ENCODE measurements at places on chromosomes 12 and 14.

DNA sequence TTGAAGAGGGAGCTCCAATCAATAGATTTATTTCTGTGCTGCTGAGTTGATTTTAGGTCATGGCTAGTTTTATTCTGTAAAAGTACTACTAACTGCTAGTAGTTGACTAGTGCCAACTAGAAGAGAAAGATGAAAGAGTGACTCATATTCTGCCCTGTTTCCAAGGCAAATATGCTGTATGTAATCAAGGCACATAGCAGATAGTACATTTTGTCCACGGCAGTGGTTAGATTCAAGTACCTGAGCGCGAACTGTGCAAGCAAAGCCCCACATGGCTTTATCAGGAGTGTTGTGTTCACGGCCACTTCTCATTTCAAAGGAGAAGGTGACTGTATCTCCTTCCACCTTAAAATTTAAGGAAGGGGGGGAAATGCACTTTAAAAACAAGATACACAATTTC is 126.8 kb downstream of the TRAFD1 start:
- peak; percentile 14 for DNase-seq

- no peak for DNase-seq
Measured at GRCh38 chr12:113297621-113298471, 37.1 kb downstream of the SLC8B1 start.

GRCh38 chr12:22625762-22626294 is 857 bp downstream of the ETNK1 start:
- DNase-seq = peak; percentile 20

DNA sequence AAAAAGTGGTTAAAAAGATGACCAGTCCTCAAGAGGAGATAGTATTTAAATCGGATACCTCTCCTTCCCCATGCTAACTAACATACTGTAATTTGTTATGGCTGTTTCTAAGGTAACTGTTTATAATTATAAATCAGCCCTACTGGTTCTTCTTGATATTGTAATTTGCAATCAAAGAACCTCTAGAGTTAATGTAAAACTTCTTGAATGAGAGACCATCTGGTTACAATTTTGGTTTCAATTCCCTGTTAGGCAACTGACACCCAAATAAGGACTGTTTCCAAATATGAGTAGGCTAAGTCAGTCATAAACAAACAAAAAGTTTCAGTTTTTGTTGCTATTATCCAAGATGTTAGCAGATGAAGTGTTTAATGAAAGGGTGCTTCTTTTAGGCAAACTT is 120.2 kb upstream of the DNM1L start:
- DNase-seq = no peak

GRCh38 chr12:82758749-82759330 is 72.1 kb downstream of the TMTC2 start:
- no peak for DNase-seq

DNA sequence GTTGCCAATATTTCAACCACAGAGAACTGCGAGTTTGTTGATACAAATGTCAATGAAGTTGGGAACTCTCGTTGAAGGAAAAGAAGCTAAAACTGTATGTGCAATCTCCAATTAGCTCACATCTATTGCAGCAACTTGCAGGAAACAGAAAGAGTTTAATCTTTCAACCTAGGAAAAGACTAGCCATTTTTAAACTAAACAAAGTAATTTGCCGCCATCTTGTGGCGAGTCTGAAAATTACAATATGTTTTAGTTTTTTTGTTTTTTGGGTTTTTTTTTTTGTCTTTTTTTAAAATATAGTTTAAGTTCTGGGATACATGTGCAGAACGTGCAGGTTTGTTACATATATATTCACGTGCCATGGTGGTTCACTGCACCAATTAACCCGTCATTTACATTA is 131.2 kb upstream of the FOXG1 start:
- no peak for DNase-seq

- DNase-seq = no peak
Measured at GRCh38 chr12:121467638-121468498, 68.0 kb downstream of the RNF34 start.

GRCh38 chr12:57090490-57090889 is 1.6 kb downstream of the NAB2 start:
- DNase-seq = no peak

DNA sequence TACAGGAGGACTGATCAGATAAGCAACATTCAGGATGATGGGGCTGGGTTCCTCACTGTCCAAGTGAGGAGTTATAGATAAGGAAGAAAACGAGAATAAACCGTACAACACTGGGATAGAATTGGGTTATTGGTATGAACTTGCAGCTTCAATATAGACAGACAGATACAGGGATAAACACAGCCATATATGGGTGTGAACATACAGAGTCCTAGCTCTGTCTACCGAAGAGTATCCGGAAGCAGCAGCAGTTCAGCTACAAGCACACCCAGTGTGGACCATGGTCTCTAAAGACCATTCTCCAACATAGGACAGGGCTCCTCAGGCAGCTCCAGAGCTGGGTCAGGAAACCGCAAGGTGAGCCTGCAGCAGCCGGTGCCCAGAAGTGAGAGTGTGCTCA is 40.8 kb downstream of the CDC42BPB start:
- no peak for DNase-seq

DNA sequence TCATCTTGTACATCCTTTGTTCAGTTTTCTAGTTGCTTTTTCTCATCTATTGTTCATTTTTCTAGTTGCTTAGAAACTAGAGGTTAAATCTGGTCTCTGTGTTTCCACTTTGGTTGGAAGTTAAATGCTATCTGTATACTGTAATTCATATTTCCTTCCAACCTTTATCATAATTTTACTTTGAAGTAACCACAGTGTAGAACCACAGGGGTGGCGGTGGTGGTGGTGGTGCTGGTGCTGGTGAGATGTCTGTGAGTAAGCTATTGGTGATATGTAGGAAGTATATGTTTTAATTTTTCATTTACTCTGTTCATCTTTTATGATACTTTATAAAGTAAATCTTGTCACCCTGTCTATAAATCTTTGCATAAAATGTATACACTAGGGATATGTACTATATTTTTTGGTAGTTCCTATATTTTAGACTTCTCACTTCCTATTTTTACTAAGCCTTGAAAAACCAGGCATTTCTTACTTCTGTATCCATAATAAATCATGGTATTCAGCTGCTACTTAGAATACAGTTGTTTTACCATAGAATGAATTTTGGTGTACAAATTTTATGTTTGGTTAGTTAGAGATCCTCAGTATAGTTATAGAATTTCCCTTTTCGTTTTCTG is 31.9 kb downstream of the CCDC91 start:
- no peak for DNase-seq

DNA sequence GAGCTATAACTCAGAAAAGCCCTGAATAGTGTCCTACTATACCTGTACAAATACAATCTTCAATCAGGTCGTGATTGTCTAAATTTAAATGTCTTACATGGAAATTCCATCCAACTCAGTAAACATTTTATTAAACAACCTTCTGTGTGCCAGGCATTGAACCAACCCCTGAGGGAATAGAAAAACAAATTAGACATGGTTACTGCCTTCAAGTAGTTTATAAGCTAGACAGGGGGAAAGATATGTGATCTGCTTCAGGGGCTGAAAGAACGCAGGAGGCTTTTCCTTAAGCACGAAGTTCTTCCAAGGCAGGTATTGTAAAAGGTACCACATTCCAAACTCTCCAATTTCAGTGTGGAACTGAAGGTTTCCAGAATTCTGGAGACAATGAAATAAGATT is 39.7 kb upstream of the STAB2 start:
- DNase-seq = no peak

GRCh38 chr12:29497588-29497987 is at the start of gene OVCH1:
OVCH1 (minus strand) TSS chr12:29497686; CDS start chr12:29497686, 0 bp downstream.
- DNase-seq = no peak

GRCh38 chr12:132266370-132266769 is 63.0 kb downstream of the GALNT9 start:
- no peak for DNase-seq

GRCh38 chr12:56224954-56225353 is 812 bp downstream of the NABP2 start:
- no peak for DNase-seq

- DNase-seq = peak; percentile 91
Measured at GRCh38 chr12:79547044-79547734, 143.6 kb downstream of the PAWR start.

DNA sequence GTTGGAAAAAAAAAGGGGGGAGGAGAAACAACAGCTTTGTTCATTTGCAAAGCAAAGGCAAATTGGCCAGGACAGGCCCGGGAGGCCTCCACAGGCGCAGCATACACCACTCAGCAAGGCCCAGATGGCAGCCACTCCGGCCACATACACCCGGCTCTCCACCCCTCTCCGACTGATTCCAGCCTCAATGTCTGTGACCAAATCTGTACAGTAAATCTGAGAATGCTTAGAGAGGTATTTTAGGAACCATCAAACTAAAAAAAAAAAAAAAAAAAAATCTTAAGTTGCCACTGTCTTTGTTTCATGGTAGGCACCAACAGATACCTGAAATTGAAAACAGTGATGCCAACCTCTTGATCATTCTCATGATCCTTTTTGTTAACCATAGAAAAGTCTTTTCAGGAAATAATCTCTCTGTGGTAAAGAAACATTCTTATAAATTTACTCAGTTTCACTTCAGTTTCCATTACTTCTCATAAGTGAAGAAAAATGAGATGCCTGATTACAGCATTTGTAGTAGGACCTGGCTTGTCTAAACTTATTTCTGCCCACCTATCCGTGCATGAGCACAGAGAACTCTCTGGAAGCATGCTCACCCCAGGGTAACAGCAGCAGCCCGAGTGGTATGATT is 20.2 kb downstream of the VPS37B start:
- DNase-seq = no peak

DNA sequence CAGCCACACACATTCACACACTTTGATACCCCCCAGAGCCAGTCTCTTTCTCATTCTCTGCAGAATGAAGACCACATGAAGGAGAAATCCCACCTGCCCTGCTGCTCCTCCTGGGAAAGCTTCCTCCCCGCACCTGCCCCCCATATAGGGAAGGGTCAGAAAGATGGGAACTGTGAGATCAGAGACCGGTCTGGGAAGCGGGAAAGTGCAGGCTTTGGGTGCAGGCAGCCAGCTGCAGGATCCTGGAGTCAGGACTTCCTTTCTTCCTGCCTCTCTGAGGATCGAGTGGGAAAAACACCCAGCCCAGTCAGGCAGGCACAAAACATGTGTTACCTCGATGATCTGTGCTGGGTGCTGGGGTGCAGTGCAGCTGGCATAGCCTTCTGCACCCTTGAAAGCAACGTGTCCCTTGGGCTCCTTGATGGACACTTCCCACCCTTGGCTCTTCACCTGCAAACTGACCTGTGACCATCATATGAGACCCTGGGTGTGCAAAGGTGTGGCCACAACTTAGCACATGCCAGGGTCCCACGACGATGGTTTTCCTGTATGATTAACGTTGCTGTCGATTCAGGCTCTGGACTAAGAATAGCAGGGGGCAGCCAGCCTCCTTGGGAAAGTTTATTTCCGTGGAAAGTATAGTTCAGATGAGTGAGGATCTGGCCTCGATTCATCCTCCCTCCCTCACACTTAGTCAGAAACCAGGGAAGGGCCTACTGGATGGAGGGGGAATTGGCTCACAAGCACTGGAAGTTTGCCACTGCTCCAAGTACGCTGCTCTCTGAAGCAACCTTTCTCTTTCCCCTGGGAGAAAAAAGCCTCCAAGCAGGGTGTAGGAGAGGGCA is 105.4 kb upstream of the MED13L start:
- DNase-seq = peak; percentile 51

GRCh38 chr14:48805315-48805714 is 780.9 kb downstream of the RPS29 start:
- no peak for DNase-seq

Data from RWPE1 (cell line).